NCI-H2081 (cell line): ENCODE measurements at places on chromosomes 1 and 21.
A peak's percentile ranks its signal among the peaks of the same experiment; 100 is the strongest.

GRCh38 chr21:44498280-44499210, 41.5 kb downstream of the KRTAP10-1 start:
- no peak for DNase-seq

GRCh38 chr1:61353797-61354406, 271.5 kb downstream of the NFIA start:
- DNase-seq, result peak; percentile 11

GRCh38 chr21:38957575-38958322, 152.0 kb downstream of the ETS2 start:
- DNase-seq, result peak; percentile 56

GRCh38 chr1:167115655-167116054, 21.8 kb downstream of the STYXL2 start:
- DNase-seq, result no peak

GRCh38 chr21:34704119-34704518, 35.3 kb downstream of the CLIC6 start:
- DNase-seq, result no peak

DNA sequence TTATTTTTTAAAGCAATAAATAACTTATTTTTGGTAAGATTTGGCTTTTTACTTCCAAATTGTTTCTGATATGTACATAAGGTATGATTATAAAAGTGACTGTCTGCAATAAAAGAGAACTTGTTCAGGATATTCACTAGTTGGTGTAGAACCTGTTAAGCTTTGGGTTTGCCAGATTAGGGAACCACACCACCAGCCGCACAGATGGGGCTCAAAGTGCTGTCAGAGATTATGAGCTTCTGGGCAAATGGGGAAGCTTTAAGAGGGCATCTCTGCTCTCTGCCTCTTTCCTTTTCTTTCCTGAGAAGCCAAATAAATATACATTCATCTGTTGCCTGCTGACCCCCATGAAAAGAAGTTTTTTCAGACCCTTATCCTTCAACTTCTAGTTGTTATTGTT, 25.4 kb downstream of the IVNS1ABP start:
- no peak for DNase-seq

DNA sequence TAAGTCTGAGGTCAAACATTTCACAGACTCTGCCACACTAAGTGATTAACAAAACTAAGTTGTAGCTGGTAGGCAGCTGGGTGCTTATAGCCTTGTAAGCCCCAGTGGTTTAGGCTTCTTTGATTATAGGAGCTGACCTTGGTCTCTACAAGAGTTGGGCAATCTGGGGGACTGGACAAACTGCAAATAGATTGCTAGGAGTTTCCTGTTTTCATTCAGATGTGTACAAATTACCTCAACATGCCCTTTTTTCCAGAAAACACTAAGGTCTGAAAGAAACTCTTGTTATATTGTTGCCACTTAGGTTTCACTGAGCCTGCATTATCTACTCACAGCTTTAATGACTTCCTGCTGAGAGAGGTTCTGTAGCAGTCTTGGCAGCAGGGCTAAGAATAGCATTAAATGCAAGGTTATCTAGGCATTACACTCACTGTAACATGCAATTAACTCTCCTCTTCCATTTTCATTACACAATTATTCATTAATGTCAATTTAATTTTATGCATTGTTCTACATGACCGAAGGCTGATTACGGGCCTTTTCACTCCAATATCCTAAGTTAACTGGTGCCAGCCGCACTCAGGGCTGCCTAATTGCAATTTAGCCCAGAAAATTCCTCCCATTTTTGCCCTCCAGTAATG, 314.0 kb downstream of the LMO4 start:
- peak; percentile 60 for DNase-seq

DNA sequence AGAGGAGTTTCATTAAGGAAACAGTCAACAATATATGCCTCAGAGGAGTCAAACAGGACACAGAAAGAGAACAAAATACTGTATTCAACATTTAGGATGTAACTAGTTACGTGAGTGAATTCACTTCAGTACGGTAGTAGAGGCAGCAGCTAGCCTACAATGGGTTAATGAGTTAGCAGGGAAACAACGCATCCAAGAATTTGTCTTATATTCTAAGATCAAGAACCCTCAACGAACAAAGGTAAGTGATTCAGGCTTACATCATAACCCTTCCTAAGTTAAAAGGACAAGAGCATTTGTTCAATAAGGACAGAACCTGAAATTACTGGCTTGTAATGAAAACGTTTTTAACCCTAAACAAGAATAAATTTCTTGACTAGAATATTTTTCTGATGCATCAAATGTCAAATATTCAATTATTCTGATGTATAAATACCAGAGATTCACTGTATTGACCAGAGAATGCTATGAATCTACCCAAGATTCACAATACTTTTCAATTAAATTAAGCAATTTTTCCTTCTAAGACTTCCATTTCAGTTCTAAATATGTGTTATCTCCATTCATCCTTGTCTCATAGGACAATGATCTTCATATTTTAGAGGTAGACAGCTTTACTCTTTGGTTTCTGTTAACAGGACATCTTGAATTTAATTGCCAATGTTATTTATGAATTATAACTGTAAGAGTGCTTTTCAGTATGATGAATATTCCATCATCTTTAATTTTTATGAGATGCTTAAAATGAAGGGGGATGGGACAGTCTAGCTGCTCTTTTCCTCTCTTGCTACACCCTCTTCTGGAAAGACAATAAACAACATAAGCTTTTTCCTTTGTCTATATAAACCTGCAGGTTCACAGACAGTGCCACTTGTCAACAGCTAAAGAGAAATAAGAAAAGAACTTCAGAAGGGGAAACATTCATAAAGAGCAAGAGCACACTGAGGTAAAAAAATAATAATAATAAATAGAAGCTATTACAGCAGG, 209.5 kb downstream of the SMYD3 start:
- no peak for DNase-seq

DNA sequence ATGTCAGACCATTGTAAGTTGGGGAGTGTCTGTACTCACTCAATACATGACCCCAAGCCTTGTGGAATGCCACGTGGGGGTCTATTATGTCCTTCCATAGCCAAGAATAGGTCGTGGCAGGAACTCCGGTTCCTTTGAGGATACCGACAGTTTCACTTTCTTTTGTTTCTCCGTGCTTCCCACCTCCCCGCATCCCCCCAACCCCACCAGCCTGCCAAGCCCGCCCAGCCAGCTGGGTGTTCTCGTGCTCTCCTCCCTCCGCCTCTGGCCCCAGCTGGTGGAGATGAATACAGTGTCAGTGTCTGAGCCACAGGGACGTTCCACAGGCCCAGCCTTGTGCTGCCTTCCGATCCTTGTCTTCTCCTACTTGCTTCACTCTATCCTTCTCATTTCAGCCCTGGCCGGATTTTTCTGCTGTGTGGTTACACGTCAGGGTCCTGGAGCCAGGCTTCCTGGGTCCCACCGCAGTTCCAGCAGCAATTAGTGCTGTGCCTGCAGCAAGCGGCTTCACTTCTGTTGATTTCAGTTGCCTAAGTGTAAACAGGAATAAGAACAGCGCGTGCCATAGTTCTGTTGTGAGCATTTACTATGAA, 4.1 kb upstream of the AGTRAP start:
- DNase-seq, result no peak

GRCh38 chr1:166490437-166490991, 323.7 kb upstream of the FAM78B start:
- no peak for DNase-seq

GRCh38 chr1:180793451-180793850, 119.2 kb upstream of the KIAA1614 start:
- no peak for DNase-seq
